Thoracic aorta (tissue), 2 donors: ENCODE measurements at places on chromosomes 3 and 15. TPM values are rescaled to one million over a fixed set of nuclear protein-coding genes. Genes with fewer than 3 reads are reported as not detected.

GRAMD1C gene
- total RNA-seq, result 10.7 TPM

GRCh38 chr3:128174675-128175590 lies 21.7 kb downstream of the EEFSEC start:
- no peak for DNase-seq

DNA sequence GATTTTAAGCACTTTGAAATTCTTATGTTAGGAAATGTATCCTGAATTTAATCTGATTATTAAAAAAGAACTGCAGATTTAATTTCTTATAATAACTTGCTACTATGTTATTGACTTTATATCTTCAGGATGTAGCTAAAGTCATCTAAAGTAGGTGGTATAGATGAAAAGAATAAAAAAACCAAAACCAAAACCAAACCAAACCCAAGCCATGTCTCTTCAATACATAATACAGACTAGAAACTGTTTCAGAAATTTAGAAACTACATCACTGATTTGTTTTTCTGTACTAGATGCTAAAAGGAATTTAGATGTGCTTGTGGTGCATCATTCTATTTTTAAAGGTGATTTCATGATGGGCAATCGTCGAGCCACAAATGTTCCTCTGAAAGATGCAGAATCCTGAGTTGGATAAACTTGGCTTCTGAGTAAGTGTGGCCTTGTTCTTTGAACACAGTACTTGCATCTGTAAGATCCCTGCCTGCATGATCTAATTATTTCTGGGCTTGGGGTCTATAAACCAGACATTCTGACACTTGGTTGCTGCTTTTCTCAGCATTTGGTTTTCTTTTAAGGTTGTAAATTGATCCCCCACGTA lies 287.1 kb upstream of the SUCLG2 start:
- no peak for DNase-seq

- DNase-seq, result no peak
Measured at GRCh38 chr3:157819270-157820156, 286.7 kb downstream of the SHOX2 start.

- no peak for DNase-seq
Measured at GRCh38 chr3:13346481-13347389, 73.4 kb downstream of the NUP210 start.

GRCh38 chr3:9041626-9042025 lies 78.4 kb upstream of the RAD18 start:
- no peak for DNase-seq
